ENCODE measurements at places on chromosomes 16 and 17.

DNA sequence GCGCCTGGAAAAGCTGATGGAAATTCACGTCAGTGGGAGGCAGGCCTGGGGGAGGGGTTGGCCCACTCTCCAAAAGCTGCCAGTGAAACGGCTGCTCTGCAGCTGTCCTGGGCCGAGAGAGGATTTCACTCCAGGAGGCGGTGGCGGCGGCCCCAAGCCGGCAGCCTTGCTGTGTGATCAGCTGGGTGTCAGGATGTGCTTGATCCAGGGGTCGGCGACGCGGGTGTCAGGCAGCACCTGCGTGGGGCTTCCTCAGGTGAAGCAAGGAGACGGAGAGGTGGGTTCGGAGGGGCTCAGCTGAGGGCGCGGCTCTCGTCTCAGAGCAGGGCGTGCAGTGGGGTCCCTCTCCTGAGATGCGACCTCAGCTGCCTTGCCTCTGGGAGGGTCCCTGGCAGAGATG, 7.0 kb downstream of the CBFA2T3 start:
- DNase-seq, result no peak

DNA sequence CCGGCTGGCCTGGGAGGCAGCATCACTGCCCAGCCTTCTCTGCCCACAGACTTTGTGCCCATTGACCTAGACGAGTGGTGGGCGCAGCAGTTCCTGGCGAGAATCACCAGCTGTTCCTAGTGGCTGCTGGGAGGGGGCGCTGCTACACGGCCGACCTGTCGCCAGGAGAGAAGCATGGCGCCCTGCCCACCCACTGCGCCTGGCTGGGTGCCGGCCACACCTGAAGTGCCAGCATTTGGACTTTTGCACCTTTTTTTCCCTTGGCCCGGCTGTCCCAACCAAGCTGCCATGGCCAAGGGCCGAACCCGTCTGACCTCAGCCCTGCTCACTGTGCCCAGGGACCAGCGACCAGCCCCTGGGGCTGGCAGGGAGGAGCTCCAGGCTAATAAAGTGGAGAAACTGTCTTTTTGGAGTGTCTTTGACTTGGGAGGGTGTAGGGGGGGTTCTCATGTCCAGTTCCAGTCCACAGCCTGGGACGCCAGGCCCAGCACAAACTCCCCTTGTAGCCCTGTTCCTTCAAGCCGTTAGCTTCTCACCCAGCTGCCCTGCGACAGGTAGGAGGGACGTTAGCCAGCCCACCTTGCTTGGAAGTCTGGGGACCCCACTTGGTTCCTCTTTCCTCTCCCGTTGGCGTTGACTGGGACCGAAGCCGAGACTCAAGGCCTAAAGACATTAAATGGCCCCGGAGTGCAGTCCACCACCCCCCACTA, 939 bp upstream of the WDR90 start:
- DNase-seq, result no peak

GRCh38 chr17:57619061-57619937, 125.8 kb downstream of the CCDC182 start:
- no peak for DNase-seq

DNA sequence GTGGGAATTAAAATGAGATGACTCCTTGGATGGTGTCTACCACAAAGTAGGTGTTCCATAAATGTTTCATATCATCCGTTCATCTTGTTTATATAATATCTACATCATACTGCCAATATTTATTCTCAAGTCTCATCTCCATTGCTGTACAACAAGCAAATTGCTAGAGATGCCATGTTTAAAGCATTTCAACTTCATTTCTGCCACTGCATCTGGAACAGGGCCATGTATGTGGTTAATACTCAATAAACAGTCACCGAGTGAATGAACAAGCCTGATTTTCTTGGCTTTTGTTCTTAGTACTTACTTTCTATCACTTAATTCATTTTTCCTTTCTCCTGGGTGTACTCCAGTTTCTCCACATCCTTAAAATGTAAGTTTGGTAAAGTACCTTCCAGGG, 107.6 kb downstream of the KCNJ2 start:
- no peak for DNase-seq

DNA sequence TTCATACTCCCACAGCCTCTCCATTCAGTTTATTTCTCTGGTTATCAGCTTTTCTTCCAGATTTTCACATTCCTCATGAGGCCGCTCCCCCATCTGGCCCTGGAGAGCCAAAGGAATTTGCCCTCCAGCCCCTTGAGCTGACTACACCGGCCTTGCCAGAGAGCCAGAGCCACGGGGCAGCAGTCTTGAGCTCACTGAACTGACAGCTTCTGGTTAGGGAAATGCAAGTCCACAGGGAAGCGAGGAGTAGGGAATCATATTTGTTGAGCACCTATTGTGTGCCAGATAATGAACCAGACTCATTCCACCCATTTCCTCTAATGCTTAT, 102.4 kb downstream of the ABCC12 start:
- no peak for DNase-seq

DNA sequence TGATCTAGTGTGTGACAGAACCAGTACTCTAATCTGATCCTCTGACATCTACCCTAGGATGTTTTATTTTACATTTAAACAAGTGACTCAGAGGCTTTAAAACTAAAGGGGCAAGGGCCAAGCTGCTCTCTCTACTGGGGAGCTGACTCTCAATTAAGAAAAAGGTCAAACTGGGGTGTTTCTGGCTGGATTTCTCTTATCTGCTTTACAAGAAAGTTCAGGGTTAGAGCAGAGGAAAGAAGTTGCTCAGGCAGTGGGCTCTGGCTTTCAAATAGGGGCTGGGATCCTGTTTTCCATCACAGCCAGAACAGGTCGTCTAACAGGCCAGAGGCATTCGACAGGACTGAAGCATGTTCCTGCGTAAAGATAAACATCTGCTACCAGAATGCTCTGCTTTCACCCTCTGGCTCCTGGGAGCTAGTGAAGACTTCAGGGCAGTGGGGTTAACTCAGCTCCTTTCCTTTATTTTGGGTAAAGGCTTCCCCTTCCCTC, 8.5 kb downstream of the MMP28 start:
- no peak for DNase-seq

- DNase-seq, result no peak
These were observed 38.7 kb downstream of the XYLT1 start for GRCh38 chr16:17431968-17432625.

GRCh38 chr16:81711657-81712319, 67.3 kb upstream of the PLCG2 start:
- DNase-seq, result no peak

DNA sequence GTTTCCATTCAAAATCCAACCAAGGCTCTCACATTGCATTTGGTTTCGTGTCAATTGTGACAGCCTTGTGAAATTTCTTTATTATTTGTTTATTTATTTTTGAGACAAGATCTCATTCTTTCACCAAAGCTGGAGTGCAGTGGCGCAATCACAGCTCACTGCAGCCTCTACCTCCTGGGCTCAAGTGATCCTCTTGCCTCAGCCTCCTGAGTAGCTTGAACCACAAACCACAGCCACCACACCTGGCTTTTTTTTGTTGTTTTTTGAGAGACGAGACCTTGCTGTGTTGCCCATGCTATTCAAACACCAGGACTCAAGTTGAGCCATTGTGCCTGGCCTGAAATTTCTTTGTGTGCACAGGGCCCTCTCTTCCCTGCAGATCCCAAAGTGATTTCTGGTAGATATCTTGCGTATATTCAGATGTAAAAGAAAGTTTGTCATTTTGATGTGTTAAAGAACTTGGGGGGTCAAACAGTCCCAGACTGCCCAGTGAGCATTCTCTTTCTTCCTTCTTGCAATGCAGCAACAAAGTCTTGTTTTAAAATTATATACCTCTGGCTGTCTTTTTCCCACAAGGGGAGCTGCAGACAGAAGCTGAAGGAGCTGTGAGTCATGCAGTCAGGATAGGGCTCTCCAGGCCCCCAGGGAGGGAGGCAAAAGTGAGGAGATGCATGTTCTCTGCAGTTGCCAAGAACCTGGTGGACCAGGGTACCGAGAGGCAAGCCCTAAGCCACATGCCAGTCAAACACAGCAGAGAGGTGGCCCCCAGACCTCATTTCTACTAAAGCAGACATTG, 15.5 kb upstream of the USP22 start:
- DNase-seq, result no peak

DNA sequence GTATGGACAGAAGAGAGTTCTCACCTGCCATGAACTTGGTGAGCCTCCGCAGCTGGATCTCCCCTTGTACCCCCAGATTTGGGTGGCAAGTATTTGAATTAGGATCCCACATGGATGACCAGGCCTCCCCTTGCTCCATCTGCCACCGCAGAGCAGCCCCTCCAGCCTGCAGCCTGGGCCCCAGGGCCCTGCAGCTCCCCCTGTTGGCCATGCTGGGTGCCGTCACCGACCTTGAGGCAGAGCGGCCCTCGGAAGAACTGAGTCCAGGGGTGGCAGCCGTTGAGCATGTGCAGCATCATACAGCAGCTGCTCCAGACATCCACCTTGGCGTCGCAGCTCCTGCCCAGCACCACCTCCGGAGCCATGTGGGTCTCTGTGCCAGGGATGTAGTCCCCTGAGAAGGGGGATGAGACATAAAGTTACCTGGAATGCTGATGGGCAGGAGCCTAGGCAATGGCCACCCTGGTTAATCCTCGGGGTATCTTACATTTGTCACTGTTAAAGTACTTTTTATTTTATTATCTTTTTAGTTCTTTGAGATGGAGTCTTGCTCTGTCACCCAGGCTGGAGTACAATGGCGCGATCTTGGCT, 9.0 kb upstream of the SPATA32 start:
- no peak for DNase-seq

GRCh38 chr17:17675925-17676534, 5.2 kb upstream of the RAI1 start:
- no peak for DNase-seq

- no peak for DNase-seq
These were observed 108.3 kb upstream of the FAM20A start for GRCh38 chr17:68709461-68709860.

DNA sequence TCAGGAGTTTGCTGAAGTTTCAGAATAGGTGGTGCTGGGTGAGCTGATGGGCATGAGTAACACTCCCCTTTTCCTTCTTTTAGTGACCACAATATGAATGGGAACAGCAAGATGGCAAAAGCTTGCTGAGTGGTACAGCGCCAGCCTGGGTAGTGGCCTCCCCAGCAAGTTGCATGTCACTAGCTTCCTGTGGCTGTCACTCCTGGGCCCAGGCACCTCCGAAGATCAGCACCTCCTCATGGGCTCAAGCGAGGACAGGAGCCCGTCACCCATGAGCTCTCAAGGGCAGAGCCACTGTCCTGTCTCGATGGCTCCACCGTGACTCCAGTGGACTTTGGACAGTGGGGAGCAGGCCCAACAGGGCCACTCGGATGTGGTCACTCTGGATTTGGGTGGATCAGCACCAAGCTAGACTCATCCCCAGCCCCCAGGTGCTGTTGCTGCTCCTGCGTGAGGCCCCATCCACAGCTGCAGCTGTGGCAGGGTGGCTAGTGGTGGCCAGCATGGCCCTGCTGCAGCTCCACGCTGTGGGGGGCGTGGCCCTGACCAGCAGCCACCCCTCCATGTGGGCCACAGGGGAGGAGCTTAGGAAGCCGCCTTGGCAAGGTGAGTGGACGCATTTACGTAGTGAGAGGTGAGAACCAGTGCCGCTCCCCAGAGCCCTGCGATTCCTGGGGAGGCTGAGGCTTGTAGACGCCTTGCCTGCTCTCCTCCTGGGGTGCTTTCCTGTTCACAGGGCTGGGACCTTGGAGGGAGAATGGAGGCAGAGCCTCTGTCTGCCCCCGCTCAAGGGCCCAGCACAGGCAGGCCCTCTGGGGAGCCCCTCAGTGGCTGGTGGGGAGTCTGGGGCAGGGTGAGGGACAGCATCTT, 13.6 kb upstream of the DNASE1 start:
- DNase-seq, result no peak

GRCh38 chr17:49573510-49574322, 2.0 kb upstream of the NXPH3 start:
- DNase-seq, result no peak

- no peak for DNase-seq
These were observed 7.5 kb upstream of the EDC4 start for GRCh38 chr16:67865318-67865717.

- no peak for DNase-seq
These were observed 70.1 kb downstream of the KCNJ2 start for GRCh38 chr17:70239391-70239826.

Data from left ventricle myocardium superior (tissue), 1 donor.